ENCODE measurements at places on chromosomes 1 and 21. TPM values are rescaled to one million over a fixed set of nuclear protein-coding genes. Genes with fewer than 3 reads are reported as not detected.
A peak's percentile ranks its signal among the peaks of the same experiment; 100 is the strongest.

Gene ELAPOR1
- 0.38 TPM for total RNA-seq

- no peak overlapping the region for H3K4me3 ChIP-seq
- peaks cover 43% of the 10 kb centered on the region for H3K36me3 ChIP-seq
- H3K4me1 ChIP-seq, result peaks cover 41% of the 10 kb centered on the region
- H3K27ac ChIP-seq, result no peak overlapping the region
Observed at GRCh38 chr1:229323885-229324553, 18.8 kb downstream of the CCSAP start.

DNA sequence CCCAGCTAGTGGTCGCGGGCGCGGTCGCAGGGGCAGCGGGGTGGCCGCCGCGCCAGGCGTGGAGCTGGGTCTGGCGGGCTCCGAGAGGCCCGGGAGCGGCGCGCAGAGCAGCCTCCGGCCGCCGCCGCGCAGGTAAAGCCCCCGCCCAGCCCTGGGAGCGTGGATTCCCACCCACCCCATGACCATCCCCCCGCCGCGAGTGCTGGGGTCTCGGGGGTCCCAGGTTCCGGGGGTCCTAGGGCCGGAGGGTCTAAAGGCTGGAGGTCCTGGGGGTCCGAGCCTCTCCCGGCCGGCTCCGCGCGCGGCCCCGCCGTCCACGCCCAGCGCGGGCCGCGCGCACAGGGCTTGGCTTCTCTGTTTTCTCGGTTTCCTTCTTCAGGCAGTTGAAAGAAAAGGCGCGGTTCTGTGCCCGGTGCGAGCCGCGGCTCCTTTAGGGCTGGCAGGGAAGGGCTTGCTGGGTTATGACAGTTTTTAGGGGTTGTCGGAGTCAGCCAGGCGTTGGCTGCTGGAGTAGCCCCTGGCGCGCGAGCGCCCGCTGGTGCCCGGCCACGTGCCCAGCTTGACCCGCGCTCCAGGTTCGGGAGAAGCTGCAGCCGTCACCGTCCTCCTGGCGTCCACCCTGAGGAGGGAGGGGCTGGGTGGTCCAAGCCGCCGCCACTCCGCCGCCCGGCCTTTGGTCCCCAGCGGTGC, 359 bp downstream of the LRRC3 start:
- H3K36me3 ChIP-seq, result no peaks in the 10 kb centered on the region
- H3K27me3 ChIP-seq, result peaks cover 1% of the 10 kb centered on the region
- peak overlapping the region; percentile 75 for H3K4me3 ChIP-seq
- no peak overlapping the region for H3K27ac ChIP-seq
- H3K4me1 ChIP-seq, result peaks cover 2% of the 10 kb centered on the region

DNA sequence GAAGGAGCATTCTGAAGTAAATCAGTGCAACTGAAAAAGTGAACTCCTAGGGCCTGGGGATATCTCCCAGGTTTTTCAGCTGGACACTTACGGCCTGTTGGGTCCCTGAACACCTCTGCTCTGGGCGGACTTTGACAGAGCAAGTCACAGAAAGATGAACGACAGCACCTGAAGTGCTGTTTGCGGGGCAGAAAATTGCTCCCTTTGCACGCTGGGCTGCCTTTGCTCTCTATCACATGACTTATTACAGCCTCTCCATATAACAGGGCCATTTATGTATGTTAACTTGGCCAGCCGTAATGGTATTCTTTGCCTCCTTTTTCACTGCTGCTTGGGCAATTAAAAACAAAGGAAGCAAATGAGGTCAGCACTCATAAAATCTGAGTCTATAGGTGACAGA, 332.9 kb downstream of the BARHL2 start:
- no peaks in the 10 kb centered on the region for H3K4me1 ChIP-seq
- H3K36me3 ChIP-seq, result no peaks in the 10 kb centered on the region
- no peaks in the 10 kb centered on the region for H3K27me3 ChIP-seq
- no peak overlapping the region for H3K4me3 ChIP-seq
- no peak for DNase-seq

Gene SYTL1
- total RNA-seq, result 76.0 TPM

DNA sequence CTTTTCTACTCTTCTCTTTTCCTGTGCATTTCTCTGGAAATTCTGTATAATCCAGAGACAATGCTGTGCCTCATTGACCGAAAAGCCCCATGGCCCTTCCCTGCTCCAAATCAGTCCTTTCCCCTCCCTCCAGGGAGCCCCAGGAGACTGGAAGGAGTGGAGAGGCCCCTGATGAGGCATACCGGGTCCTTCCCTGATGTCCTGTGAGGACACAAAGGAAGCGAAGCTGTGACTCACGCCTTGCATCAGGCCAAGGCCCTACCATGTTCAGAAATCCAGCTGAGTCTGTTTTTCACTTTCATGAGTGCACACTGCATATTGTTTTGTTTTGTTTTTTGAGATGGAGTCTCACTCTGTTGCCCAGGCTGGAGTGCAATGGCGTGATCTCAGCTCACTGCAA, 38.7 kb upstream of the BECN2 start:
- no peaks in the 10 kb centered on the region for H3K36me3 ChIP-seq
- DNase-seq, result no peak
- H3K27me3 ChIP-seq, result no peaks in the 10 kb centered on the region
- no peak overlapping the region for H3K27ac ChIP-seq

Gene HUNK
- 1.5 TPM for total RNA-seq

Data from activated B cell treated with CpG ODN at 0.5 μM for 24 hours (primary cell).